Progenitor cell of endocrine pancreas (in vitro differentiated cells): ENCODE measurements at places on chromosomes 1 and 21. TPM values are rescaled to one million over a fixed set of nuclear protein-coding genes. Genes with fewer than 3 reads are reported as not detected.

DNA sequence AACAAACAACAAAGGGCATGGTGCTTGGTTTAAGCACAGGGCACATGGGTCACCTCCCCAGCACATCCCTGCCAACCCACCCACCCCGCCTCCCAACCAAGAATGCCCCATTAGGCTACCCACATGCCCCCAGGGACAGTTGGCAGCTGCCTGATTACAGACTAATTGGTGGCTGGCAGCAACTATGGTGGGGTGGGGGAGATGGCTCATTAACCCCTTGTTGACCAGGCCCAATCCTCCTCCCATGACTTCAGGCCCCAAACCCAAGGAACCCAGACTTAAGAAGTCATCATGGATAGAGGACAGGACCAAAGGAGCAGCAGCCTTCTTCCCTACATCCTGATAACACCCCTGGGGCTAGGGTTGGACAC is 1.3 kb downstream of the RIMS3 start:
- H3K4me3 ChIP-seq, result peak overlapping the region; percentile 77
- no peak for DNase-seq
- H3K4me1 ChIP-seq, result no peaks in the 10 kb centered on the region

GRCh38 chr1:226100436-226101391 is 38.2 kb downstream of the H3-3A start:
- H3K4me3 ChIP-seq, result peak overlapping the region; percentile 74
- no peaks in the 10 kb centered on the region for H3K36me3 ChIP-seq
- H3K27ac ChIP-seq, result peak overlapping the region; percentile 88
- H3K4me1 ChIP-seq, result peaks cover 2% of the 10 kb centered on the region
- no peak for DNase-seq

DNA sequence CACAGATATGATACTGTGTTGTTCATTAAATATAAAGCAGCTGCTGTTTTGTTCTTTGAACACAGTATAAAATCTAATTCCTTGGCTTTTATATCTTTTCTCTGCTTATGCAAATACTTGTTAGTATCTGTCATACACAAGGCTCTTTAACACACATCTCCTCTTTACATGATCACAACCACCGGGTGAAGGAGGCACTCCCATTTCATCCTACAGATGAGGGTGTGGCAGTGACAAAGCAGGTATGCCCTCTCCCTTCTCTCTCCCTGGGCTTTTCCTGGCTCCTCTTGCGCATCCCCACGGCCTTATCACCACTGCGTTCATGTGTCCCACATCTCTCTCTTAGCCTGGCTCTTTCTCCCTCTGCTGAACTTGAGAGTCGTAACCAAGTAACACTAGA is 38.2 kb downstream of the JUN start:
- DNase-seq, result no peak
- peaks cover 23% of the 10 kb centered on the region for H3K27me3 ChIP-seq
- no peak overlapping the region for H3K4me3 ChIP-seq
- H3K27ac ChIP-seq, result no peak overlapping the region
- H3K36me3 ChIP-seq, result peaks cover 2% of the 10 kb centered on the region
- peaks cover 7% of the 10 kb centered on the region for H3K4me1 ChIP-seq

GPATCH2 gene
- 28.0 and 31.4 TPM in 2 replicates for total RNA-seq

DNA sequence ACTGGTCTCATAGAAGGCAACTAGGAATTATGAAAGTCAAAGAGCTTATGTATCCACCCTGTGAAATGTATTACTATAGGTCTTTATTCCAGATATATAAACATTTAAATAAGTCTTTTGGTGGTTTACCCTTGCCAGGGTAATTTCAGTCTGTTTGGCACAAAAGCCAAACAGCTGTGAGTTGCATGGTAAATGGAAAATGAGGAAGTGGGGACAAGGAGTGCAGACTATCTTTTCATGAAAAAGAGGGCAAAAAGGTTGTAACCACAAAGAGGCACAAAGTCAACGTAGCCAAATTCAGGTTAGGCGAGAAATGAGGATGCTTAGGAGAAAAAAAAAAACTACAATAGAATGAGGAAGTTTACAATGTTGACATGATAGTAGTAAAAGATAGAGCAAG is 492.3 kb upstream of the PRMT6 start:
- H3K36me3 ChIP-seq, result no peaks in the 10 kb centered on the region
- H3K27me3 ChIP-seq, result no peaks in the 10 kb centered on the region
- no peak for DNase-seq
- H3K27ac ChIP-seq, result no peak overlapping the region

DNA sequence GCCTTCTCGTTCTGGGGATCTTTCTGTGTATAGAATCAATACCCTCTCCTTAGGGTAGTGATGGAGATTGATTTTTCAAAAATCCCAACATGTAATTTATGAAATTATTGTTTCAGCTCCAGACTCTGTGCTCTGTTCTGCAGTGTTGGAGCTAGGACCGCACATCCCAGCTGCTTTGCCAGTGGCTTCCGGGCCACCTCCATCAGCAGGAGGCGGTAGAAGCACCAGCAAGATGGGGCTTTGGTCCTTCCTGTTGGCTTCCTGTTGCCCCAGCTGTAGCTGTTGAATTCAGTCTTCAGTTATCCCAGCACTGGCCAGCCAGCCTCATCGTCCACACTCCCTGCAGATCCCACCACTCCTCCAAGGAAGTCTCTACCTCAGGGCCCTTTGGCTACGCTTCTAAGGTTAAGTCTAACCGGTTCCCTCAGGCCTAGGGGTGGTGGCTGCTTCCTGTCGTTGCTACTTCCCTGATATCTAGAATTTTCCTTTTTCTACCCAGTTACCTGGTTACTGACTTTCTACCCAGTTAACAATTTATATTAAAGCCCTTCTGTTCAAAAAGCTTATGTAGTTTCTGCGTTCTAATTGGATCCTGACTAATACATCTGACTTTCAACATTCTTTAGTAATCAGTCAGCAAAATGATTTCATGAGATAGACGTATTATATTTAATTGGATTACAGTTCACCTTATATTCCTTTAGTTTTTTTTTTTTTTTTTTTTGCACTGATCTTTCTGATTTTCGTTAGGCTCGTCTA is 24.6 kb downstream of the GALNT2 start:
- DNase-seq, result no peak
- peaks cover 8% of the 10 kb centered on the region for H3K4me1 ChIP-seq
- H3K4me3 ChIP-seq, result no peak overlapping the region
- H3K36me3 ChIP-seq, result peaks cover 12% of the 10 kb centered on the region

DNA sequence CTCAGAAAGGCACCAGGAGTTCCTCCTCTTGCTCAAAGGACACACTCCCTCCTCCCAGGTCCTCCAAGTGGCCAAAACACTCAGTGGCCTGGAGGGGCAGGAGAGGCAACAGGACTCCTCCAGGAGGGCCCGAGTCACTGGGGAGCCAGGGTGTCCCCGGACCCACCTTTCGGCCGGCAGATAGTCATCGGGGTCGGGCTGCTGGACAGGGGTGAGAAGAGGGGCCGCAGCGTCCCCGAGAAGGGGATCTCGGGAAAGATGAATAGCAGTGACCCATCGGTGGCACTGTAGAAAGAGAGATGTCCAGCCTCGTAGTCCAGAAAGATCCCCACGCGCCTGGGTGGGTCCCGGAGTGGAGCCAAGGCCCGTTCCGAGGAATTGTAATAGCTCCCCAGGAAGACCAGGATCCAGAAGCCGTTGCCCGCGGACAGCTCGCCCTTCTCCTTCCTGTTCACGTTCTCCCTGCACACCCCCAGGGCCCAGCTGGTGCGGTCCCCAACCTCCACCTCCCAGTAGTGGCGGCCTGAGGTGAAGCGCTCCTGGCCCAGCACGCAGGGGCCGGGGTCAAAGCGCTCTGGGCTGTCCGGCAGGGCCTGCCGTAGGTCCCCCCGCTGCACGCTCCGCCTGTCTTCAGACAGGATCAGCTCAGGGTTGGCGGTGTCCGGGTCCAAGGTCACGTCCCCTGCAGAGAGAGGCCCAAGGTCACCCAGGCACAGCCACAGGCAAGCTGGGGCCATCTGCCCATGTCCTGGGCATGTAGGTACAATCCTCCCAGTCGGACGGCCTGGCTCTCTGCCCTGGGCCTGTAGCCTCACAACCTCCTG is 11.9 kb downstream of the TRIM11 start:
- H3K27ac ChIP-seq, result no peak overlapping the region
- peaks cover 6% of the 10 kb centered on the region for H3K36me3 ChIP-seq
- no peak overlapping the region for H3K4me3 ChIP-seq

- H3K4me3 ChIP-seq, result no peak overlapping the region
- peaks cover 17% of the 10 kb centered on the region for H3K4me1 ChIP-seq
- H3K36me3 ChIP-seq, result no peaks in the 10 kb centered on the region
- H3K27me3 ChIP-seq, result peaks cover 2% of the 10 kb centered on the region
These were observed 448.5 kb downstream of the NUF2 start for GRCh38 chr1:163770265-163770664.

- H3K4me3 ChIP-seq, result no peak overlapping the region
- H3K27ac ChIP-seq, result no peak overlapping the region
- peaks cover 7% of the 10 kb centered on the region for H3K27me3 ChIP-seq
- no peaks in the 10 kb centered on the region for H3K36me3 ChIP-seq
- H3K4me1 ChIP-seq, result no peaks in the 10 kb centered on the region
- no peak for DNase-seq
These were observed 283.3 kb downstream of the DUSP10 start for GRCh38 chr1:221458447-221459156.
